ENCODE measurements at places on chromosomes 3 and 15.

GRCh38 chr3:127614928-127615589 is 13.9 kb upstream of the PODXL2 start:
- DNase-seq, result no peak

DNA sequence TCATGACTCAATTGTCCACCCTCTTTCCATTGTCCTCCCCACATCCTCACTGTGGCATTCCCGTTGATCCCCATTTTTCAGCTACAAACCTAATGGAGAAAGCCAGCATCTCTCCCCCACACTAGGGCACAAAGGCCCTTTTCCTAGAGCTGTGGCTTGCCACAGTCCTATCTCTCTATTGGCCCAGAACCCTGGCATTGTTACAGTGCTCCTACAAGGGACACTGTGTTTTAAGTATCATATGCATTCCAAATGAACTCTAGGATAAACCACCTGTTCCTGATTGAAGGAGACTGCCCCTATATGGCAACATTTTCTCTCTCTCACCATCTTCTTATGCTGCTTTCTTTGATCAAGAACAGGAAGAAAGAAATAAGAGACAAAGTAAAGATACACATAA is 69.4 kb upstream of the SKOR1 start:
- DNase-seq, result no peak

GRCh38 chr3:31241533-31241932 is 291.2 kb upstream of the STT3B start:
- no peak for DNase-seq

GRCh38 chr15:61736790-61737189 is 323.5 kb downstream of the VPS13C start:
- no peak for DNase-seq
